ENCODE measurements at places on chromosomes 6 and 20. TPM values are rescaled to one million over a fixed set of nuclear protein-coding genes. Genes with fewer than 3 reads are reported as not detected.

DNA sequence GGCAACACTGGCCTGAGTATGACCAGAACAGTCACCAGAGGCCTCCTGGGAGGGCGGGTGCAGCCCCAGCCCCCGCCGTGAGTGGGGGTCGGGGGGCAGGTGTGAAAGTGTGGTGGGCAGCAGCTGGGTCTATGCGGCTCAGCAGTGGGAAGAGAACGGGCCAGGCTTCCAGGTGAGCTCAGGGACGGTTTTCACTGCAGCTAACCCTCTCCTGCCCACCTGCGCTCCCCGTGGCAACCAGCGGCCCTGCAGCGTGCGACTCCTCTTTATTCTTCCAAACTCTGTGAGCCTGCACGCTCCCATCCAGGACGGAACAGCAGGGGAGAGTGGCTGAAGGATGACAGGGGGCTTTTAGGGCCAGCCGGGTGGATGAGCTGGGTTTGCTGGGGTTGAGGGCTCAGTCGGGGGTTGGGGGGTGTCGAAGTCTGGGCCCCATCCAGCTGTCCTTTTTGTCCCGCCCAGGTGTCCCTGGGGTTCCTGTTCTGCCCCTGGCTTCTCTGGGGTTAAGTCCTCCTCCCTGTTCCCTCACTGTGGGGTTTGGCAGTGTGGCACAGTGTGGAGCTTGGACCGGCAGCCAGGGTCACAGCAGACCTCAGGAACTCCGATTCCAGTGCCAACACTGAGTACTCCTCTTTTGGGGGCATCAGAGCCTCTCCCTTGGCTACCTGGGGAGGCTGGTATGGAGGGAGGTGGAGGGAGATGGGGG, 859 bp upstream of the BIRC7 start:
- H3K4me3 ChIP-seq: no peak overlapping the region
- H3K4me1 ChIP-seq: peaks cover 4% of the 10 kb centered on the region
- no peak overlapping the region for H3K27ac ChIP-seq
- H3K27me3 ChIP-seq: peaks cover 22% of the 10 kb centered on the region
- DNase-seq: peak; percentile 51
- H3K36me3 ChIP-seq: no peaks in the 10 kb centered on the region

DNA sequence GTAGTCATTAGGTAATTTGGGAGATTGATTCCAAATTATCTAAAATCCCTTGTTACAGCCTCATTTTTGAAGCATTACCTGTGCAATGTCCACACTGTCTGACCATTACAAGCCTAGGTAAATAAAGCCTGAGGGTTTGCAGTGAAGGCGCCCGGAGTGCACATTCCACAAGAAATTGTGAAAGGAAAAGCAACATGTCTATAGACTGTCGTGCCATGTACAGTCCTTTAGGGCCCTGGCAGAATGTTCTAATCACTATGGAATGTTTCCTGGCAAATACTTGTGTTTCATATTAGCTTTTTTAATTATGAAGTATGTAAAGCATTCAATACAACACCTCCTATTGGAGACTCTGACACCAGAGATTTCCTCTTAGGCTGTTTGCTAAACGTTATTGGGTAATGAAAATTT, 28.9 kb downstream of the PREP start:
- no peak for DNase-seq
- H3K27ac ChIP-seq: no peak overlapping the region
- peaks cover under 1% of the 10 kb centered on the region for H3K4me1 ChIP-seq
- H3K36me3 ChIP-seq: peaks cover 28% of the 10 kb centered on the region
- H3K4me3 ChIP-seq: no peak overlapping the region
- no peaks in the 10 kb centered on the region for H3K27me3 ChIP-seq

GRCh38 chr6:16761471-16762267, 409 bp upstream of the ATXN1 start:
- peaks cover 59% of the 10 kb centered on the region for H3K4me1 ChIP-seq
- no peaks in the 10 kb centered on the region for H3K27me3 ChIP-seq
- peak overlapping the region; percentile 92 for H3K27ac ChIP-seq
- H3K4me3 ChIP-seq: peak overlapping the region; percentile 98
- no peaks in the 10 kb centered on the region for H3K36me3 ChIP-seq
- DNase-seq: peak; percentile 89

The MUC22 gene
- not detected for total RNA-seq
